ENCODE measurements at places on chromosomes 1 and 21. TPM values are rescaled to one million over a fixed set of nuclear protein-coding genes. Genes with fewer than 3 reads are reported as not detected.
A peak's percentile ranks its signal among the peaks of the same experiment; 100 is the strongest.

Gene SYF2
- total RNA-seq, result 35.7 TPM

Gene CA6
- total RNA-seq, result 3.9 TPM

Gene PIGR
- not detected for total RNA-seq

Gene DNM3
- 1.1 TPM for total RNA-seq

Gene SFN
- 0.59 TPM for total RNA-seq

Gene TNNT2
- total RNA-seq, result not detected

DNA sequence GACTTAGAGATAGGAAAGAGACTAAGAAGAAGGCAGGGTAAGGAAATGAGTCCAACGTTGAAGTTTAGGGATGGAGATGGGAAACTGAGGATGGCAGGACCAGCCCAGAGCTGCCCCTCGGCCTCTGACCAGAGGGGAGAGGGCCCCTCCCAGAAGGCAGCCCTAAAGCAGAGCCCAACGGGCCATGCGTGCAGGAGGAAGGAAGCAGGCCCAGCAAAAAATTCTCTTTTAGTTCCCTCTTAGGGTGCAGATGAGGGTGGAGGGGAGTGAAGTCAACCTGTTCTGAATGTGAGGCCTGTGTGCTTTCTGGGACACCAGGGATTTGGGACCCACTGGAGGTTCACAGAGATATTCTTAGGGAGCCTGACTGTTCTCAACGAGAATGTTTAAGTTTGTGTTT lies 225.4 kb downstream of the RHOU start:
- no peaks in the 10 kb centered on the region for H3K4me1 ChIP-seq
- no peak for DNase-seq
- no peak overlapping the region for H3K4me3 ChIP-seq
- no peaks in the 10 kb centered on the region for H3K36me3 ChIP-seq

GRCh38 chr1:16175610-16176553 lies 20.0 kb upstream of the EPHA2 start:
- no peak for DNase-seq
- H3K27me3 ChIP-seq, result no peaks in the 10 kb centered on the region
- H3K4me1 ChIP-seq, result no peaks in the 10 kb centered on the region
- H3K4me3 ChIP-seq, result no peak overlapping the region
- H3K36me3 ChIP-seq, result no peaks in the 10 kb centered on the region

GRCh38 chr1:221099747-221100595 lies 220.7 kb downstream of the HLX start:
- H3K4me1 ChIP-seq, result no peaks in the 10 kb centered on the region
- no peak overlapping the region for H3K4me3 ChIP-seq
- H3K27me3 ChIP-seq, result peaks cover 8% of the 10 kb centered on the region
- no peaks in the 10 kb centered on the region for H3K36me3 ChIP-seq

- no peak overlapping the region for H3K4me3 ChIP-seq
- no peaks in the 10 kb centered on the region for H3K4me1 ChIP-seq
- no peak overlapping the region for H3K27ac ChIP-seq
- no peaks in the 10 kb centered on the region for H3K27me3 ChIP-seq
- H3K36me3 ChIP-seq, result no peaks in the 10 kb centered on the region
Measured at GRCh38 chr1:71490432-71490831, 409.6 kb upstream of the ZRANB2 start.

- no peak overlapping the region for H3K4me3 ChIP-seq
- peaks cover 12% of the 10 kb centered on the region for H3K36me3 ChIP-seq
- H3K27me3 ChIP-seq, result no peaks in the 10 kb centered on the region
Measured at GRCh38 chr1:205301205-205301821, 20.2 kb downstream of the NUAK2 start.

GRCh38 chr1:56196839-56197238 lies 382.5 kb downstream of the PLPP3 start:
- no peak overlapping the region for H3K4me3 ChIP-seq
- no peak for DNase-seq
- no peaks in the 10 kb centered on the region for H3K27me3 ChIP-seq
- H3K36me3 ChIP-seq, result no peaks in the 10 kb centered on the region
- H3K4me1 ChIP-seq, result no peaks in the 10 kb centered on the region
- H3K27ac ChIP-seq, result no peak overlapping the region

- no peaks in the 10 kb centered on the region for H3K36me3 ChIP-seq
- H3K4me3 ChIP-seq, result no peak overlapping the region
- H3K4me1 ChIP-seq, result no peaks in the 10 kb centered on the region
- no peak for DNase-seq
Measured at GRCh38 chr1:32580348-32581017, 41.3 kb downstream of the ZBTB8A start.

DNA sequence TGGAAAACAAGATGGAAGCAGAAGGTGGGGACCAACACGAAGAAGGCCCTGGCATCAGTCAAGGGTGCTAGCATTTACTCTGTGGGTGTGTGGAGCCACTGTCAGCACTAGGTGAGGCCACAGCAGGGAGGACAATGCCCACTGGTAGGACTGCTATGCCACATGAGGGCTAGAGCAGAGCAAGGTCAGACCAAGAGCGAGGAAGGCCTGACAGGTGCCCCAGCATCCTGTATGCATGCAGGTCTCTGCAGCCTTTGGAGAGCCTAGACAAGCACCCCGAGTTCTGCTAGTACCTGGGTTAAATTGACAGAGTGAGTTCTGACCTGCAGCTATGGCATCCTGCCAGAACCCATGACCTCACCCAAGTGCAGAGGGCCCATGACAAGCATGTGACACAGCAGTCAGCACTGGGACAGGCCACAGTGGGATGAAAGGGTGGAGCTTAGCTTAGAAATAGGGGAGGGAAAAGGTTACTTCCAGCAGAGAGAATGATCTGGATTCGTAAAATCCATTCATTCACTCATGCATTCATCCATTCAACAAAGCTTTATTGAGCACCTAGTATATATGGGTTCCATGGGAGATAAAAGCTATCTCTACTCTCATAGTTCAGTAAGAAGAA lies 9.0 kb upstream of the CSF1 start:
- H3K36me3 ChIP-seq, result peaks cover 7% of the 10 kb centered on the region
- DNase-seq, result peak; percentile 58
- peaks cover 21% of the 10 kb centered on the region for H3K4me1 ChIP-seq
- H3K4me3 ChIP-seq, result no peak overlapping the region
- H3K27me3 ChIP-seq, result no peaks in the 10 kb centered on the region
- H3K27ac ChIP-seq, result no peak overlapping the region
